ENCODE measurements at places on chromosomes 3 and 15. TPM values are rescaled to one million over a fixed set of nuclear protein-coding genes. Genes with fewer than 3 reads are reported as not detected.

GRCh38 chr3:119594066-119594465 is 3.6 kb upstream of the PLA1A start:
- no peaks in the 10 kb centered on the region for H3K36me3 ChIP-seq
- H3K27ac ChIP-seq, result no peak overlapping the region
- no peak overlapping the region for H3K4me3 ChIP-seq
- no peak for DNase-seq
- no peaks in the 10 kb centered on the region for H3K27me3 ChIP-seq

DNA sequence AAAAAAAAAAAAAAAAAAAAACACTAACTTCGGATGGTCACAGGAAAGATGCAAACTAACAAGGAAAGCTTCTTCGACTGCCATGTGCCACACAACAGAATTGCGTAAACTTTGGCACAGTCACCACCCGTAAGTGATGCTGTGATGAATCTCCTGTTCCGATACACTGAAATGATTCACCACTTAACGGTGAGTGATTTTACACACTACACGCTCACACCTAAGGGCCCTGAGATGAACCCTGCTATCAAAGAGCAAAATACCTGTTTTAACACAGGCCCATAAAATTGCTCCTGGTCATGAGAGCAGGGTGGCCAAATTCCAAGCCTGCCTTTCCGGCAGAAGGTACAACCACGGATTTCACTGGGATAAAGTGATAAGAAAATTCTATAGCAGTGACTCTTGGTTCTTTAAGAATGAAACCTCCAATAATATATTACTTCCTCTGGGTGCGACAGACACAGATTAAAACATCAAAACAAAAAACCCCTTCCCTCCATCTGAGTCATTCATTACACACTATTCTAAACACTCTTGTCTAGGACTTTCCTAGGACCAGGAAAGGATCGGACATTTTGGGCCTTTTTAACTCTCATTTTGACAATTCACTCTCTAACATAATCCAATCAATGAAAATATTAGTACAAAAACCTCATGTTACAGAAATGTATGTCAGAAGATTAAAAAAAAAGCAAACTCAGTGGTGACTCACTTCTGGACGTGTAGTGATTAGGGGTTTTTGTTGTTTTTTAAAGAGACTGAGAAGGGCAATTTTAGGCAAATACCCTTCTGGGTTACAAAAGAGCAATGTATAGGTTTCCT is 28.3 kb downstream of the LRIG1 start:
- no peaks in the 10 kb centered on the region for H3K27me3 ChIP-seq
- peaks cover 23% of the 10 kb centered on the region for H3K4me1 ChIP-seq
- H3K27ac ChIP-seq, result no peak overlapping the region
- H3K4me3 ChIP-seq, result peak overlapping the region; percentile 31

DNA sequence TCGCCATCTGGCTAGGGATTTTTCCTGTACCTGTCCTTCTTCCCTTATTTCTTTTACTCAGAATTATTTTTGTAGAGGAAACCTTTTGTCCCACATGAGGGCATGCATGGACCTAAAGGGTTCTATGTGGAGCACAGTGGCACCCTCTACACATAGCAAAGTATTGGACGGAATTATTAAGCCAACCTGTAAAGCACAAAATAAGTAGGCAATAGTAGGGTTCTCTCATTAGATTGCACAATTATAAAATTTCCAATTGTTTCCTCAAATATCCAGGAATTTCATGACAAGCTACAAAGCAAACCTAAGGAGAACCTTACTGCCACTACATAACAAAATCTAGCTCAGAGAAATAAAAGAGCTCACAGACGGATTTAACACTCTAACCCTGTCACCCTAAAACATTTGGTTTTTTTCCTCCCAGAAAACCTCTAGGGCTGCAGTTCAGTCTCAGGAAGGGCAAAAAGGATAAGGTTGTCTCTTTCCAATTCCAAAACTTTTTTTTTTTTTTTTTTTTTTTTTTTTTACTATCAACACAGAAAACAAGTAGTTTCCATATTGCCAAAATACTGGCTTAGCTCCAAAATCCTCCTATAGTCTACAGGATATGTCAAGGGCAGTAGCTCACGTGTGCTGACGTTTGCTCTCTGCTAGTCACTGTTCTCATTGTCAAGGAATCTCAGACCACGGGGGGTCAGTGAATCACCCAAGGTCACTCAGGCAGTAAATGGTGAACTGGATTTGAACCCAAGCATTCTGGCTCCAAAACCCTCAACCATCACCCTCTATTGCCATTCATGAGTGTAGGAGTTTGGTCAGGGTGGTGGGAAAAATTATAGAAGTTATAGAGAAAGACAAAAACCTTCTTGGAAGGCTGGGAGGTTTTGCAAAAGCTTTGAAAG is 52.3 kb downstream of the NCEH1 start:
- H3K36me3 ChIP-seq, result no peaks in the 10 kb centered on the region
- no peaks in the 10 kb centered on the region for H3K27me3 ChIP-seq
- H3K27ac ChIP-seq, result no peak overlapping the region

DNA sequence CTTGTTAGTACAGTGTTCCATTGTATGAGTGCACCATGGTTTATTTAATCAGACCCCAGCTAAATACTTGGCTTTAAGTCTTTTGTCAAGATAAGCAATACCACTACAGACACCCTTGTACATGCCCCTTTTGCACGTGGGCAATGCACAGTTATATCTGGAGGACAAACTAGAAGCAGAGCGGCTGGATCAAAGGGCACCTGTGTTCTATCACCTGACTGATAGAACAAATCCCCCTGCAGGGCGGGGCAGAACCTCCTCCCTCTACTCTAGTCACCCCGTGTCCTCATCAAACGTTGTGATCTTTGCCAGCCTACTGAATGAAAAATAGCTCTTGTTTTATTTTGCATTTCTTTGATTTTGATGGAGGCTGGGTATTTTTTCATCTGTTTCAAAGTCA is 314.9 kb downstream of the TLE3 start:
- no peaks in the 10 kb centered on the region for H3K36me3 ChIP-seq
- DNase-seq, result peak; percentile 37
- no peak overlapping the region for H3K27ac ChIP-seq
- no peak overlapping the region for H3K4me3 ChIP-seq
- H3K4me1 ChIP-seq, result peaks cover 18% of the 10 kb centered on the region

GRCh38 chr3:186789554-186790260 is 6.3 kb downstream of the EIF4A2 start:
- peaks cover 42% of the 10 kb centered on the region for H3K4me1 ChIP-seq
- DNase-seq, result no peak
- H3K4me3 ChIP-seq, result no peak overlapping the region
- H3K27me3 ChIP-seq, result no peaks in the 10 kb centered on the region
- peaks cover 60% of the 10 kb centered on the region for H3K36me3 ChIP-seq

GRCh38 chr15:36844534-36844998 is 255.8 kb downstream of the MEIS2 start:
- H3K36me3 ChIP-seq, result no peaks in the 10 kb centered on the region
- H3K27ac ChIP-seq, result no peak overlapping the region
- no peaks in the 10 kb centered on the region for H3K4me1 ChIP-seq

GRCh38 chr15:57596978-57597377 is 5.3 kb downstream of the MYZAP start:
- H3K36me3 ChIP-seq, result no peaks in the 10 kb centered on the region
- H3K27ac ChIP-seq, result no peak overlapping the region
- H3K27me3 ChIP-seq, result no peaks in the 10 kb centered on the region

DNA sequence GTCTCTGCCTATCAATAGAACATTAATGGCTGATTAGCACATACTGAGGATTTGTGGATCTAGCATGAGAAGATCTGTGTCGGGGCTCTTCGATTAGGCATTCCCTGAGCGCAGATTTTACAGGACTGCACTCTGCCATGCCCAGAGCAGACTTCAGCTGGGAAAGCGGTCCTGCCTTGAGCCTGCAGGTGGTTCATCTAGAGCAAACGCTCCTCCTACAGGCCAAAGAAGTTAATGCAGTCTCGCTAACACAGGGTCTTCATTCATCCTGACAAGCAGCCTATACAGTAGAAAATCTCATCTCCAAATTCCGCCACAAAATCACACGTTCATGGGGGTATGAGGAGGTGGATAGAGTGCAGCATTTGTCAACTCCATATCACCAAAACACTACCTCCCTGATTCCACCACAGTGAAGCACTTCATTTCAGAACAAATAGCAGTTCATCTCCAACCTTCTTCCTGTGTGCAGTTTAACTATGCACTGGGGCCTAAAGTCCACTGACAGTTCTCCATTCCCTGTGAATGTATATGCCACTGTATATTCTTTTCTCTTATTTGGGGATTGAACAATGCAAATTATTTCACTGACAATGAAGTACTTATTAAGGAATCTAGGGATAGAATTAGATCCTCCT is 405.8 kb downstream of the IGSF11 start:
- no peaks in the 10 kb centered on the region for H3K36me3 ChIP-seq
- no peak overlapping the region for H3K27ac ChIP-seq
- no peak for DNase-seq
- H3K4me1 ChIP-seq, result no peaks in the 10 kb centered on the region

- H3K4me3 ChIP-seq, result no peak overlapping the region
- no peak overlapping the region for H3K27ac ChIP-seq
- DNase-seq, result no peak
- no peaks in the 10 kb centered on the region for H3K27me3 ChIP-seq
- no peaks in the 10 kb centered on the region for H3K4me1 ChIP-seq
Measured at GRCh38 chr3:43884581-43884980, 193.8 kb downstream of the ABHD5 start.

DNA sequence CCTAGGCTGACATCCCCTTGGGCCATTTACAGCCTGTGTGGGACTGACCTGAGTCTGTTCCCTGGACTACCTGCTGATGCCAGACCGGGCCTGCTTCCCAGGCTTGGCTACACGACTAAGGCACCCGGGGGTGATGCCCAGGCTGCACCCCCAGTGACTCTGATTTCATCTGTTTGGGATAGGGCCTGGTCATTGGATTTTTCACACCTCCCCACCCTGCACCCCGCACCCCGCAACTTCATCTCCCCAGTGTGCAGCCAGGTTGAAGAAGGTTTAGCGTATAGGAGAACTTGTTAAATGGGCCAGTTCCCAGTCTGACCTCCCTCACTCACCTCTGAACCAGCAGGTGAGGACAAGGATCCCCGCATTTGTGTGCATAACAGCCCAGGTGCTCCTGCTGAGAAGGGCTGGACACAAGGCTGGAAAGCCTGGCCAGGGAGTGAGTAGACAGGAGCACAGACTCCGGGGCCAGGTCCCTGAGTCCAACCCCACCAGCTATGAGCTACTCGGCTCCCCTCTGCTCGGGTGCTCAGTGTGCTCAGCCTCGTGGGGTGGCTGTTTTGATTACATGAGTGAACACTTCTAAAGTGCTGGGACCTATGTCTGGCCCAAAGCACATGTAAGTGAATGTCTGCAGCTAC is 18.5 kb downstream of the SLC6A20 start:
- no peaks in the 10 kb centered on the region for H3K36me3 ChIP-seq
- no peak overlapping the region for H3K27ac ChIP-seq
- no peaks in the 10 kb centered on the region for H3K4me1 ChIP-seq
- no peak overlapping the region for H3K4me3 ChIP-seq
- H3K27me3 ChIP-seq, result peaks cover 4% of the 10 kb centered on the region

DNA sequence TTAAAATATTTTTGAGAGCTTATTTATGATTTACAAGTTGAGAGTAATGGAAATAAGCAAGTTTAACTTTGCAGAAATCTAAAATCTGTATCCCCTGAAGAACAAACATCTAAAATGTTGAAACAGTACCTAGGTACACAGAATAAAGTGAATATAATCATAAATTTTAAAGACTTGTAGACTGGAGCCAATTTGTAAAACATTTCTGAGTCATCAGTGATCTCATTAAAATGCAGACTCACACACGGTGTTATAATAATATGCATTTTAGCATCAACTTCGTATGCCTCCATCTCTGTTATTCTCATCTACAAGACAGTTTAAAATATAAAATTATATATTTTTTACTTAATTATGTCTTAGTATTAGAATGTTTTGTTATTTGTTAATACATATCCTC is 399.5 kb upstream of the GOLIM4 start:
- no peak overlapping the region for H3K27ac ChIP-seq
- no peak for DNase-seq
- no peaks in the 10 kb centered on the region for H3K27me3 ChIP-seq
- no peaks in the 10 kb centered on the region for H3K36me3 ChIP-seq

- no peak for DNase-seq
- H3K27me3 ChIP-seq, result peaks cover 3% of the 10 kb centered on the region
- H3K36me3 ChIP-seq, result no peaks in the 10 kb centered on the region
- H3K27ac ChIP-seq, result no peak overlapping the region
- H3K4me1 ChIP-seq, result no peaks in the 10 kb centered on the region
Measured at GRCh38 chr15:62362608-62363007, 197.5 kb upstream of the C2CD4B start.

DNA sequence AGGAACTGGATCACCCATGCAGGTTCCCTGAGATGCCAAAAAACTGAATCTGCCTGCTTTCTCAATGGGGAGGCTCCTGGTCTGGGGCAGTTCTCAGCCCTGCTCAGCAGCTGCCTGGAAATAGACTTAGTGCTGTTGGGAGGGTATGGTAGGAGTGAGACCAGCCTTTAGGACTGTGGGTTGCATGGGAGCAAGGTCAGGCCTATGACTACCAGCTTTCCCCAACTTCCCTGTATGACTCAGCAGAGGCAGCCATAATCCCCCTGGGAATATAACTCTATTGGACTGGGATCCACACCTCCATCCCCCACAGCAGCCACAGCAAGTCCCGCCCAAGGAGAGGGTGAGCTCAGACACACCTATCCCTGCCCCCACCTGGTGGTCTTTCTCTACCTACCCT is 87.0 kb downstream of the CFAP44 start:
- H3K36me3 ChIP-seq, result no peaks in the 10 kb centered on the region
- H3K27me3 ChIP-seq, result no peaks in the 10 kb centered on the region
- H3K4me3 ChIP-seq, result no peak overlapping the region

GRCh38 chr3:53534216-53534615 is 39.8 kb downstream of the CACNA1D start:
- no peak overlapping the region for H3K27ac ChIP-seq
- H3K4me1 ChIP-seq, result no peaks in the 10 kb centered on the region
- H3K36me3 ChIP-seq, result no peaks in the 10 kb centered on the region
- no peaks in the 10 kb centered on the region for H3K27me3 ChIP-seq

FMN1 gene
- 0.09 TPM for polyA plus RNA-seq

ZNF620 gene
- polyA plus RNA-seq, result 2.9 TPM

CNTN3 gene
- not detected for polyA plus RNA-seq

HRG gene
- polyA plus RNA-seq, result not detected

FBXO22 gene
- 14.2 TPM for polyA plus RNA-seq

TTLL13 gene
- polyA plus RNA-seq, result 0.17 TPM

EPHA3 gene
- not detected for polyA plus RNA-seq

PLCH1 gene
- not detected for polyA plus RNA-seq
